ENCODE measurements at places on chromosomes 7 and 10. TPM values are rescaled to one million over a fixed set of nuclear protein-coding genes. Genes with fewer than 3 reads are reported as not detected.

The DMBT1 gene
- 0.08 TPM for total RNA-seq

DNA sequence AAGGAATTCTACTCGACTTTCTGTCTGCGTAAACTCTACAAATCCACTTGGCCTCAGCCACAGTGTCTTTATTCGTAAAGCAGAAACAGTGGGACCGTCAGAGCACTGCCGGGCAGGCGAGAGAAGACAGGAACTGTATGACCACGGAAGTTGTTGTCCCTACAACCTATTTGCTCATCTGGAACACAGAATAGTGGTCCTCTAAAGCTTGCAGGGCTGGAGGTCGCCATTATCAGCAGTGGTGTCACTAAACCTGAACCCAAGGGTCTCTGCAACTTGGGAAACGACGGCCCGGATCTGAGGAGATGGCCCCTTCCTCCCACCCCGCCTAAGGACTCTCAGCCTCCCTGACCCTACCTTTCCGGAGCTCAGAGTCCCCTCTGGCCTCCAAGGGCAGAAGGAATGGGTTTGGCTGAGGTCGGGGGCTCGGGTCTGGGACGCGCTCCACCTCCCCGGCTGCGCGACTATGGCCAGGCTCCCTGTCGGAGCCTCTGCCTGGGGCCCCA is 442 bp downstream of the STYXL1 start:
- DNase-seq, result no peak

GRCh38 chr7:151081170-151082101 is 827 bp upstream of the FASTK start:
- DNase-seq, result no peak

The CPVL gene
- total RNA-seq, result 2.0 TPM

GRCh38 chr7:11609096-11609670 is 222.8 kb downstream of the THSD7A start:
- no peak for DNase-seq

The MARVELD1 gene
- 111 TPM for total RNA-seq

The SDK1 gene
- total RNA-seq, result 5.4 TPM

The SLC29A4 gene
- 7.9 TPM for total RNA-seq

DNA sequence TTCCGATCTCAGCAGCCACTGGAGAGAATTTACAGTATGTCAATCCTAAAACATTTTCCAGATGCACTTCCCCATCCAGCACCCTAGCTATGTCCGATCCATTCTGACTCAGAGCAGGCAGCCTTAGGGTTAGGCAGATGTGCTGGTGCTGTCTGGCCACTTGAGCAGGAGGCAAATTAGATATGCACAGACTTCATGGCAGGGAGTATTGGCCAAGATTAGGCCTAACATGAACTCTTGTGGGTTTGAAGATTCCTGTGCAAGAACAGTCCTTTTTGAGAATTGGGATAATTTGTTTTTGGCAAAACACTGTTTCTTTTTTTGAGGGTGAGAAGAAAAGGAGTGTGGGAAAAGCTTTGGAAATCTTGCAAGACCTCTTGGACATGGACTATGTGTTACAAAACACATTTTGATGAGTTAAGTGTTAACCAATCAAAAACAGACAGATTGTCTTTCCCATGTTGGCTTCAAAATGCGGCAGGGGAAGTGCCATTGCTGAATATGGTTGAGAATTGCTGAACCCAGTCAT is 218.6 kb upstream of the INHBA start:
- no peak for DNase-seq

- no peak for DNase-seq
Observed at GRCh38 chr10:17026686-17027485, 102.7 kb downstream of the CUBN start.

DNA sequence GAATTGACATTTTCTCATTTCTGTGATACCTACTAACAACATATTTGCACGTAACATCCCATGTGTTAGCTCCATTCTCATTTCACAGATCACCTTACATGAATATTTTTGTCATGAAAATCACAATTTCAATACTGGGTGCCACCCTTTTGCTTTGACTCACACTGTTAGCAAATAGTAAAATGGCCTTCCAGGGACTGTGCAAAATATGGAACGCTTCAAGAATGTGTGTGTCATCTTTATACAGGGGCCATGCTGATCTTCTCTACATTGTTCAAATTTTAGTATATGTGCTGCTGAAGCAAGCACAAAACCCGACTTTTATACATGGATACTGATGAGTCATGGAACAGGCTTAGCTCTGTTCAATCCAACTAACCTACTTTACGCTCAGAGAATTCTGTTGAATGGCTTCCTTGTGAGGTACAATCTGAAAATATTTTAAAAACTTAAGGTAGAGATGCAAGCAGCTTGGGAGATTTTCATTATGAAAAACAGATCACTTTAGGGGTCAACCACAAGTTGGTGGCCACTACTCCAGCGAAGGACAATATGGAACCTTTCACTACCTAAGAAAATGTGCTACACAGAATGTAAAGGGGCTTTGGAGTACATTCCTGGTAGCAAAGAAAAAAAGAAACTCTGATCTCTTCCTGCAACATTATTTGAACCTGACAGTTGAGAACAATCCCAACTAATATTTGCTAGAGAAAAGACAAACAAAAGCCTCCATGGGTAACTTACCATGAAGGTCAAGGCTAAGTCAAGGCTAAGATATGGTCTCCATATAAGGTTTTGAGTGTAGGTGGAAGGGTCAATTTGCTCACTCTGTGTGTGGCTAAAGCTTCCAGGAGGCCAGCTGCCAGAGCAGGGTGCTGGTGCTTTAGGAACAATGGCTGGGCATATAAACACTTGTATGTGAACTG is 11.9 kb downstream of the ANKRD26 start:
- DNase-seq, result no peak
